ENCODE measurements at places on chromosomes 5 and 9.

GRCh38 chr5:160514866-160515265, 93.2 kb downstream of the PTTG1 start:
- DNase-seq = no peak

DNA sequence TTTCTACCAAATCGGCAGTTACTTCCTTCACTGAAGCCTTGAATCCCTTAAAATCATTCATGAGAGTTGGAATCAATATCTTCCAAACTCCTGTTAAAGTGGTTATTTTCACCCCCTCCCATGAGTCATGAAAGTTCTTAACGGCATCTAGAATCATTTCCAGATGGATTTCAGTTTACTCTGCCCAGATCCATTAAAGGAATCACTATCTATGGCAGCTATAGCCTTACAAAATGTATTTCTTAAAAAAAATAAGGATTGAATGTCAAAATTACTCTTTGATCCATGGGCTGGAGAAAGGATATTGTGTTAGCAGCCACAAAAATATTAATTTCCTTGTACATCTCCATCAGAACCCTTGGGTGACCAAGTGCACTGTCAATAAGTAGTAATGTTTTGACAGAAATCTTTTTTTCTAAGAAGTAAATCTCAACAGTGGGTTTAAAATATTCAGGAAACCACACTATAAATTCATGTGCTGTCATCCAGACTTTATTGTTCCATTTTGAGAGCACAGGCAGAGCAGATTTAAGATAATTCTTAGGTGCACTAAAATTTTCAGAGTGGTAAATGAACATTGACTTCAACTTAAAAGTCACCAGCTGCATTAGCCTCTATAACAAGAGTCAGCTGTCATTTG, 767.7 kb downstream of the DTWD2 start:
- DNase-seq = peak; percentile 40

DNA sequence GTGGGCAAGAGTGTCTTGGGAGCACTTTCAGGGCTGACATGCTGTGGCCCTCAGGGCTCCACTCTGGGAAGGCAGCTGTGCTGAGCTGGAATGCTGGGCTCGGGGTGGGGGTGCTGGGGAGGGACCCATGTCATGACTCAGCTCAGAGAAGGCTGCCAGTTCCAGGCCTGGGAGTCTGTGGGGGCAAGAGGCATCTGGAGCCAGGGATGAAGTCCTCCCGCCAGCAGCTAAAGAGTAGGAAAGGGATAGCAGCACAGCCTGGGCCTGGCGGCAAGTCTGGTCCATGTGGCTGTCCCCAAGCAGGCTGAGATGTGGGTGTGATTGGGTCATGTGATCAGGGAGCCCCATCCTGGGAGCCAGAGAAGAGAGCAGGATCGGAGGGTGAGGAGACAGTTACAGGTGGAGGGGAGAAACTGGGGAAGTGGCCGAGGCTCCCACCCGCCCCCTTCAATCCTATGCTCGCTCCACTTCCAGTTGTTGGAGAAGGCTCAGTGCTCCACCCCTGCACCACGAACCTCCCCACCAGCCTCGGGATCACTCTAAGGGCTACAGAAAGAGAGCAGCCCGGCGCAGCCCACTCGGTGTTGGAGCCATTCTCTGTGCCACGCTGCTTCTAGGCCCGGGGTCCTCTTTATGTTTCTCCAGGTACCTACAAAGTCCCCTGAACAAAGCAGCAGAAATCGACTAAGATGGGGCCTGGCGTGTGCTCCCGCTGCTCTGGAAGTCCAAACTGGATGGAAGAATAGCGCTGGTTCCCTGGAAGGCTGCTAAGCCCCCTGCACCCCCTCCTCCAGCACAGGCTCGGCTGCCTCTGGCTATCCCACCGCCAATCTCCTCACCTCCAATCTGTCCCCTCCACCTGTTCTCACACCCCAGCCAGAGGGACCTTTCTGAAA, 12.0 kb downstream of the PDGFRB start:
- peak; percentile 93 for DNase-seq

DNA sequence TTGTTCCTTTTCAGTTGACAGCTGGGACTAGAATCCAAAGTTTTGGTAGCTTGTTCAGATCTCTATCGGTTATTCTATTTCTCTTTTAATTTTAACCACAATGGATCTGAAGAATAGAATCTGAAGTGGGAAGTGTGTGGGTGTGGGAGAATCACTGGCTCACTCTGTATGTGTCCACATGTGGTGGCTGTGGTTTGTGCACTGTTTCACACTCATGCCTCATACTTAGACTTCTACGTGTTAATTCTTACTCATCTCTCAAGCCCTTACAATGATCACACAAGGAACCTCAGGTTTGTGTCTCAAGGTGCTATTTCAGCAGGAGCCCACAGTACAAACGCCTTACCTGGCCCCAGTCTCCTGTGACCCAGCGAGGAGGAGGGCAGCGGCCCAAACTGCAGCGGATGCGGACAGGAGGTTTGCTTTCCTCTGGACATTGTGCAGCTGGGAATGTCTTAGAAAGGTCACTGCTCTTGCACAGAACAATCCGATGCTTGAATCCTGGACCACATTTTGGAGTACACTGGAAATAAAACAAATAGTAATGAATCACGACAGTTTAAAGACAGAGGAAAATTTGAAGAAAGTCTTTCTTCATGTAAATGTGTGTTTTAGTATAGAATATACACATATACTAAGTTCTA, 309.1 kb downstream of the ADAMTS6 start:
- peak; percentile 82 for DNase-seq

- peak; percentile 8 for DNase-seq
These were observed 788 bp downstream of the ZNF346 start for GRCh38 chr5:177023303-177023664.

DNA sequence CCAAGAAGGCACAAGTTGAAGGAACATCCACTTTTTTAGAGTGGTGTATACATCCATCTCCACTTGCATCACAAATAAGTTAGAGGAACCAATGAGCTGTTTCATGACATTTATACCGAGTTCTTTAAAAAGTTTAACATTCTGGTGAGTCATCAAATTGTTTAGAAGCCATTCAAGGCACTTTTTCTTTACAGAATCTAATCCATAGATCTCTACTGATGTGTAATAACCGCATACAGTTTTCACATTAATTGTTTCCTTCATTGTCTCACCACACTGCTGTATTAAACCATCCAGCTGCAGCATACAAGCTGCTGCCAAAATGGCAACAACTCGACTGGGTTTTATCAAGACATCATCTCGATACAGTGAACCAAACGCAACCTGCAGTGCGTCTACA, 744 bp downstream of the GMCL2 start:
- DNase-seq = no peak
